ENCODE measurements at places on chromosomes 7 and 10.

DNA sequence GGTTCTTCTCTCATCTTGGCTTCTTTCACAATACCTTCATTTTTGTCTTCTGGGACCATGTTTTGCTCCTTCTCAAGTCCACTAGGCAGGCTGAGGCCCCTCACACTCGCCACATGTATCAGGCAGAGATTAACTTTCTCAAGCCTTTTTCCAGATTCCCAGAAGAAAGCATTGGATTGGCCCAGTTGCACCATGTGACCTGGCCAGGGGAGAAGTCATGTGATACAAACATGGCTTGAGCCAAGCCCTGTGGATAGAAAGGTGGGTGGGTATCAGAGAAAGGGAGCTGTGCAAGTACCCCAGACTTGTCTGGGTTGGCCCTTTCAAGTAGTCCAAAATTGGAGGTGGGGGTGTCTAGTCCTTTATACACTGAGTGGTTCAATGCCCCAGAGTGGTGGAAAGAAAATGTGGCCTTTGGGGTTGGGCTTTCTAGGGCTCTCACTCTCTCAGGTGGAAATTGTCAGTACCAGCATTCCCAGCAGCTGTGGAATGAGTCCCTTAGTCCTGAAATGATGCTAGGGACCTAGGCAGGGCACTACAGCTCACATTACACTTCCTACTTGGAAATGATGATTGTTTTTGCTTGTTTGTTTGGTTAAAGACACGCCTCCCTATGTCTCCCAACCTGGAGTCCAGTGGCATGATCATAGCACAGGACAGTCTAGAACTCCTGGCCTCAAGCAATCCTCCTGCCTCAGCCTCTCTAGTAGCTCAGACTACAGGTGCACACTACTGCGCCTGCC lies 36.9 kb upstream of the C10orf67 start:
- DNase-seq: no peak

GRCh38 chr7:13751766-13752165 lies 237.7 kb downstream of the ETV1 start:
- DNase-seq: no peak

DNA sequence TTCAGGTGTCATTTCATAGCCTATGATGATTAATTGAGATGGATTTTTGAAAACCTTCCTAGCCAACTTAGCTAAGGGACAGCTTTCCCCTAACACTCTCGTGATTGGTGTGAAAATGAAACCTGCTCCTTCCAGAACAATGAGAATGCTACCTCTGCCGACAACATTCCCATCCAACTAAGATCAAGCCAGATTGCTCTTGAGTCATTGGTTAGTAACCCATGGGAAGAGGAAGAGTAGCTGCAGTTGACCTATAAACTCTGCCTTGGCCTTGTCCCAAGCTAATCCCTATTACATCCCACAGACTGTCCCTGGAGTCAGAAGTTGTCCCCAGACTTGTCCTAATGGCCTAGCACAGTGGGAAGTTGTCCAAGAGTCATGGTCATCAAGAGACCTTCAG lies 80.5 kb upstream of the SVIL start:
- no peak for DNase-seq

GRCh38 chr7:21238400-21239116 lies 189.3 kb upstream of the SP4 start:
- no peak for DNase-seq

- no peak for DNase-seq
Observed at GRCh38 chr10:97648562-97649404, 8.3 kb downstream of the PI4K2A start.
